NCI-H774 (cell line): ENCODE measurements at places on chromosomes 5 and 9.

GRCh38 chr5:13510616-13511015 is 433.9 kb downstream of the DNAH5 start:
- DNase-seq, result no peak

DNA sequence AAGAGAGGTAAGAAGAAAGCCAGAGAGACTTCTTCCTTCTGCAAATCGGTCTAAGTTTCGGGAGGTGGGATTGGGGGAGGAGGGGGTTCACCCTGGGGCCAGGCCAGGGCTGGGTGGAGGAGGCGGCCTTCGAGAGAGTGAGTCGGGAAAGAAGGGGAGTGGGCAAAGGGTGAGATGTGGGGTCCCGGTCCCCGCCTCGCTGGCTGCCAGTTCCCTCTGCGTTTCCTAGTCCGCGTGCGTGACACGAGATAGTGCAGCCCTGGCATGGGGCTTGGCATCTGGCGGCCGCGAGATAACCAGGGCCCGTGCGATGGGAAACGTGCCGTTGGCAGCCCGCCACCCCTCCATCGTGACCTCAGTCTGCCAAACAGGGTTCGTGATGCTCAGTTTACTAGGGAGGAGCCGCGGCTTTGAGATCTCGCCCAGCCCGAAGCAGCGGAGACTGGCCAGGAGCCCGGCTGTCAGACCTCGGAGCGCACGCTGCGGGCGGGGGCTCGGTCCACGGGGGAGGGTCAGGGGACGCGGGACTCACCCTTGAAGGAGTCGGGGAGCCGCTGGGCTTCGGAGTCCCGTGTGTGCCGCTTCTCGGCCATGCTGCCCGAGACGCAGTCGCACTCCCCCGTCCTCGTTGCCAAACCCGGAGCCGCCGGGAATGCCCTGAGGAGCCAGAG is at the start of gene STOM:
STOM (minus strand) TSS at position 656 of the 671 bp plus-strand sequence; CDS start at position 593, 63 bp downstream.
- DNase-seq, result peak; percentile 24

GRCh38 chr9:5357431-5358105 is 17.9 kb upstream of the RLN1 start:
- DNase-seq, result no peak

GRCh38 chr5:172910828-172911627 is 48.2 kb upstream of the RPL26L1 start:
- DNase-seq, result no peak

- no peak for DNase-seq
Observed at GRCh38 chr9:116765011-116765410, 77.9 kb downstream of the TRIM32 start.

GRCh38 chr5:88183255-88183654 is 85.4 kb downstream of the TMEM161B start:
- no peak for DNase-seq

GRCh38 chr9:34027845-34028574 is 20.7 kb downstream of the UBAP2 start:
- DNase-seq, result no peak

DNA sequence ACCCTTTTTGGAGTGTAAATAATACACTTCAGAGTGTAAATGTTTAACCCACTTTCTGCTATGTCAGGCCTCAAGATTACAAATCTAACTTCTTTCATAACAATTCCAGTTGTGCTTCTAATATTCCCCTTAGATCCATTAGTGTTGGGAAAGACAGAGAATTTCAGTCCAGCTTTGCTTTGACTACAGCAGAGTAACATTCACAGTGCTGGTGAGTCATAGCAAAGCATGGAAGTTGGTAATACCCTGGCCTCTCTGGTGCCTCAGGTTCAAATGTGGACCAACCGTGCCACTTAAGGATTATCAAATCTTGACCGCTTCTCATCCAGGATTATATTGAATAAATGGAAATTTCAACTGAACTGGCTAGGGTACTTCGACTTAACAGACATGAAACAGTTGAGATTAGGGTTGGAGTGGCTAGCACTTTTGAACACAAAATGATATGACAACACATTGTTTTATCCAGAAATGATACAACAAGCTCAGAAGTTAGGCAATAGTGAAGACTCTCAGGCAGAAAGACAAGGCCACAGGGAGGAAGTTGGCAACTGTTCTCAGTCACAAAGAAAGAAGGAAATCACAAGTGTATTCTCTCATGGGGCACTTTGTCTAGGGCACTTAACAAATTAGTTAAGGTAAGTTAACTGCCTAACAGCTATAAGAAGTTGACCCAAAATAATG is 24.4 kb upstream of the RASA1 start:
- DNase-seq, result no peak

GRCh38 chr5:139636207-139636792 is 11.8 kb upstream of the CXXC5 start:
- DNase-seq, result no peak

DNA sequence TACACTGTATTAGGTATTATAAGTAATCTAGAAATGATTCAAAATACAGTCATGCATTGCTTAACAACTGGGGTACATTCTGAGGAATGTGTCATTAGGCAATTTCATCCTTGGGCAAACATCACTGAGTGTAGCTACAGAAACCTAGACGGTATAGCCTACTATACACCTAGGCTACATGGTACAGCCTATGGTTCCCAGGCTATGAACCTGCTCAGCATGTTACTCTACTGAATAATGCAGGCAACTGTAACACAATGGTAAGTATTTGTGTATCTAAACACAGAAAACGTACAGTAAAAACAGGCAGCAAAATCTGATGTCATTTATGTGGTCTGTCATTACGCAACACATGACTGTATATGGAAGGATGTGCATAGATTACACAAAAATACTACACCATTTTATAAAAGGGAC is 96.8 kb downstream of the RAPGEF6 start:
- no peak for DNase-seq

- no peak for DNase-seq
Observed at GRCh38 chr5:106843812-106844416, 826.8 kb downstream of the EFNA5 start.

- no peak for DNase-seq
Observed at GRCh38 chr5:177036443-177036842, 13.9 kb downstream of the ZNF346 start.

- peak; percentile 64 for DNase-seq
Observed at GRCh38 chr9:71758785-71759184, 9.5 kb downstream of the CEMIP2 start.

GRCh38 chr5:76490960-76491359 is 87.9 kb downstream of the IQGAP2 start:
- DNase-seq, result no peak

- DNase-seq, result no peak
Observed at GRCh38 chr5:53179691-53180090, 70.1 kb upstream of the MOCS2 start.

DNA sequence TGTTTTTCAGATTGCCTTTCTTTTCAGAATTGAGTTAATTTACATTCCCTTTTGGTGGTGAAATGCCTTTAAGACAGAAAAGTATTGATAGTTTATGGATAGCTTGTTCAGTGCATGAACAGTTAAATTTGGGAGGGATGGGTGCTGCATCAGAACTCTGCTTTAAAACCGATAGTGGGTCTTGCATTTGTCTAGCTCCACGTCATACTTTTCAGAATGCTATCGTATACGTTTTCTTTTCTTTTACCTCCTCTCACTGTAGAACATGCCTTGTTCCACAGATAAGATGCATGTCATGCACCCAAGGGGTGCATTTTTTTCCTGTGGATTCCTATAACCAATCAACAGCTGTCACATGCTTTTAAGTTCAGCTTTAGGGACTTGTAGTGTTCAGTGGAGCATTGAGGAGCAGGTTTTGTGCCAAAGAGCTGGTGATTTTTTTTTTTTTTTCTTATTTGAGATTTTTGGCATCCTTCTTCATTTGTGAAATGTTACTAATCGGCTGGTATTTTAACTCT is 2.3 kb downstream of the SLC44A1 start:
- DNase-seq, result no peak

GRCh38 chr9:70165006-70165602 is 93.7 kb upstream of the SMC5 start:
- no peak for DNase-seq

GRCh38 chr5:117594166-117594565 is 1019.5 kb upstream of the SEMA6A start:
- DNase-seq, result no peak

DNA sequence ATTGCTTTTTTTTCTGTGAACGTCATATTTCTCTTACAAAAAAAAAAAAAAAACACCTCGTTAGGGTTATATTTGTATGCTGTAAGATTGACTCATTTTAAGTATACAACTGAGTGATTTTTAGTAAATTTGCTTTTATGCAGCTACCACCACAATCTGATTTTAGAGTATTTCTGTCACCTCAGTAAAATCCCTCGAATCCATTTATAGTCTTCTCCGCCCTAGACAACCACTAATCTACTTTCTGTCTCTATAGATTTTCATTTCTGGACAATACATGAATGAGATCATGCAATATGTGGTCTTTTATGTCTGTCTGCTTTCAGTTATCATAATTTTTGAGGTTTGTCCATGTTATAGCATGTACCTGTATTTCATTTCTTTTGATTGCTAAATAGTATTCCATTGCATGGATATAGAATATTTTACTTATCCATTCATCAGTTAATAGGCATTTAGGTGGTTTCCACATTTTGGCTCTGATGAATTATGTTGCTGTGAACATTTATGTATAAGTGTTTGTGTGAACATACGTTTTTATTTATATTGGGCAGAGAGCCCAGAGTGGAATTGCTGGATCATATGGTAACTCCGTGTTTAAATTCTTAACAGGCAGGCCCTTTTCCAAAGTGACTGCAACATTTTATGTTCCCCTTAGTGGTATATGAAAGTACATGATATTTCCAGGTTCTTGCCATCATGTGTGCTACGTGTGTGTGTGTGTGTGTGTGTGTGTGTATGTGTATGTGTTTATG is 171.4 kb downstream of the SGCD start:
- no peak for DNase-seq

GRCh38 chr9:78860801-78861475 is 564.0 kb downstream of the PSAT1 start:
- no peak for DNase-seq

DNA sequence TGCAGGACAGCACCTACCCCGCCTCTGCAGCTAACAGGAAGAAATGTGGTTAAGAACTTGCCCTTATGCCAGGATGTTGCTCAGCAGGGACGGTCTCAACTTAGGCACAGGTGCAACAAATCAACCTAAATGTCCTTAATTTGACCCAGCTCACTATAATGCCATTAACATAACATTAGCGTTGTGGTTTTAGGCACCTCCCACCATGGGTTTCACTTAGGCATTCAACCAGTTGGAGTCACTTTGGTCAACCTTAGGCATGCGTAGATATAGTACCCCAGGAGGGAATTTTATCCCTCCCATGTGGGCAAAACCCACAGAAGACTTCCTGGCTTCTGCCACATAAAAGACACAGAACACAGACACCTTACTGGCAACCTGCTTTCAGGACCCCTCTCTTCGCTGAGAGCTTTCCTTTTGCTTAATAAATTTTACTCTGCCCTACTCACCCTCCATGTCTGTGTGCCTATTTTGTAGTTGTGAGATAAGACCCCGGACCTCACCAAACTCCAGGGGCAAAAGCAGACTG is 8.7 kb upstream of the ERAP1 start:
- DNase-seq, result no peak

DNA sequence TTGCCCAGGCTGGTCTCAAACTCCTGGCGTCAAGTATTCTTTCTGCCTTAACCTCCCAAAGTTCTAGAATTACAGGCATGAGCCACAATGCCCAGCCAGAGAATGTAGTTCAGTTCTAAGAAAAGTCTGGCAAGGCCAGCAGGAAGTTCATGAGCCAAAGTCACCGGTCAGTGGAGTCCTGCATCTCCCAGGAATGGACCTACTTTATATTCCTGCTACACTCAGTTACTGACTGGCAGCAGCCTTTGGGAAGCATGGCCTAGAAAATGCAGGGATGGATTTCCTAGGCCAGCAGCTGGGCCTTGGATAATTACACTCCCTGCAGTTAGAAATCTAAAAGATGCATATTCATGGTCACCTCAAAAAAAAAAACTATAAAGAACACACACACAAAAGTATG is 135.7 kb downstream of the CAAP1 start:
- DNase-seq, result no peak

DNA sequence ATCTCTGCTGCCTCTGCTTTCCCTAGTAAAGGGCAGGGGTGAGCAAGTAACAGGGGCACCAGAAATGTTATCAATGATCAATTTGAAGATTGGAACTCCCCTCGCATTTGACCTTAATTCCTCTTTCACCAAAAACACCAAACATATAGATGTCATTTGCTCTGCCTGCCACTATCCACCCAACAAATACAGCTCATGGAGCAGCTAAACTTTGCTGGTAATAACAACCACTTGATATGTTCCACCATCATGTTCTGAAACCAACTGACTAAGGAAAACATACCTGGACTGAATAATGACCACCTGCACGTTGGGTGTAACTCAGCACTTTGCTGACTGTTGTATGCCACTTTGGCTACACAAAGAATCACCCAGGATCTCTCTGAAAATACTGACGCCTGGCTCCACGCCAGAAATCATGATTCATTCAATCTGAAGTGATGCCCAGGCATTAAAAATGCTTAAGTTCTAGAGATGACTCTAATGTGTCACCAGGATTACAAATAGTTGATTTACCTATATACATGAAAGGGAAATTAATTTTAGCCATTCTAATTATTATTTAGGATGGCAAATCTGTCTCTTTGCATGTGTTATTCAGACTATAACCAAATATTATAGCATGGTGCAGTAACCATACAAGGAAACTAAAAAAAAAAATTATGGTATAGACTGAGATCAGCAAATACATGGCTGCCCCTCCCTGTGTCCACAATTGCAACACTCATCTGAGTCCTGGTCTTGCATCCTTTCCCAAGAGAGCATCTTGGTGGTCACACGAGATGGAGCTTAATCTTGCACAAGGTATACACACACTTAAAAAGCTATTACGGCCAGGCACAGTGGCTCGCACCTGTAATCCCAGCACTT is 43.1 kb upstream of the TTC39B start:
- DNase-seq, result peak; percentile 71

- DNase-seq, result no peak
Observed at GRCh38 chr5:39194466-39195136, 24.8 kb downstream of the FYB1 start.

DNA sequence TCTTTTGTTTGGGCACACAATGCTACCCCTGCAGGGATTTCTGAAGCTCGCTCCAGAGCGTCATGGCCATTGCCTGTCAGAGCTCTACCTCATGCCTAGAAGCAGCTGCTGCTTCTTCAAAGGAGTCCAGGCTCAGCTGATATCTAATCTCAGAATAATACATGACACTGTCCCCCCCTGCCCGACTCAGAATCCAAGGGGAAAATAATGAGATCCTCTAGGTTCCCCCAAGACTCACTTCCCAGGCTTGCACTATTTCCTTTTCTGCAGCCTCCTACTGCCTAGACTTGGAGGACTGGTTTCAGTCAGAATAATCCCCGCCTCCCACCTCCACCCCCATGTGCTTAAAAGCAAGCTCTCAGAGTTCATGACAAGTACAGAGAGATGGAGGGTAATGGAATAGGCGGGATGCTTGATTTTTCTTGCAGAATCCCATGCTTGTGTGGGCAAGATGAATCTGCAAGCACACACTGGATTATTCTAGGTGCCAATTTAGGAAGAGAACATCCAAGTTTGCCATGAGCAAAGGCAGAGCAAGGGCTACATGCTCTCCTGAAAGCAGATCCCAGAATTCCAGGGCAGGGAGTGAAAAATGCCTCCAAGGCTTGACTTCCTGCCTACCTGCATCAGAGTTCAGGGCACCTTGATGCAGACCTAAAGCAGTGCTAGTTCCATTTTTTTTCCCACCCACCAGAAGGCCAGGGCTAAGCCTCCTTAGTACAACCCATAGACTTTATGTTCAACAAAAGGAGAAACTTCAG is 97.4 kb upstream of the IFNK start:
- no peak for DNase-seq

GRCh38 chr5:79736528-79737514 is 47.2 kb downstream of the CMYA5 start:
- DNase-seq, result no peak

- DNase-seq, result no peak
Observed at GRCh38 chr9:128838338-128838737, 8.7 kb upstream of the SPOUT1 start.
